ENCODE measurements at places on chromosomes 1 and 21.

- peak; percentile 72 for DNase-seq
Observed at GRCh38 chr1:151934048-151934493, 24.8 kb upstream of the THEM4 start.

GRCh38 chr1:4796161-4797015 lies 142.0 kb downstream of the AJAP1 start:
- no peak for DNase-seq

GRCh38 chr1:67429528-67430357 lies 459 bp downstream of the SERBP1 start:
- peak; percentile 36 for DNase-seq

DNA sequence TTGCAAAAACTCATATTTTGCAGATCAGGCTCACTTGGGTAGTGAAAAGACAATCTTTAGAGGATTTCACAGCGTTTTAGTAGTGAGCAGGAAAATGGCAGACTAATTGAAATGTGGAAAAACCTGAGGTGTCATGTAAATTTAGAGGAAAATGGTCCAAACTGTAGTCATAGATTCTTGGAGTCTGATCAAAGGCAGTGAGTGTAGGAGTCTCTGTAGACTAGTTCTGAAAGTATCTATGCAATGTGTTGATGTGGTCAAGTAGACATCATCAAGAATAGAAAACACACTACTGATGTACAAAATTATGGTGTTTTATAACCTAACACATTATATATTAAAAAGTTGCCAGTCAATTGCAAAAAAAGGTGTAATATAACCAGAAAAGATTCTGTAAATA lies 143.2 kb upstream of the C1orf105 start:
- no peak for DNase-seq

DNA sequence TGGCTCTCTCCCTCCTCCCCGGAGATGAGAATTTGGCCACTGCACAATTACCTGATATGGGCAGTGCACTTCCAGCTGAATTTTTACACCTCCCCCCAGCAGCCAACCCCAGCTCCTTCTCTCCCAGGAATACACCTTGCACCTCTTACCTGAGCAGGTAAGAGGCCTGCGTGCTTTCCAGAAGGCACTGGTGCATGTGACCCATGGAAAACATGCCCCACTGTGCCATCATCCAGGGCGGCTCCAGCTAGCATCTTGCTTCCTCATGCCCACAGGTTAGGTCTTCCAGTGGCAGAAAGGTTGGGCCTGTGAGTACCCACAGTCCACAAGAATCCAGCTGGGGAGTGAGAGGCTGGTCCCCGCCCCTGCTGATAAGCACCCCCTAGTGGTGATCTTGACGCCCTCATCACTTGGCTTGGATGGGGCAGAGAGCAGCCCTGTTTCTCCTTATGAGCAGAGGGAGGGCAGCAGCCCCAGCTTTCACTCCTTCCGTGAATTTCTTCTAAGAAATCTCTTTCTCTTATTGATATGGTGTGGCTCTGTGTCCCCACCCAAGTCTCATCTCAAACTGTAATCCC lies 57.8 kb downstream of the EDARADD start:
- DNase-seq: no peak

DNA sequence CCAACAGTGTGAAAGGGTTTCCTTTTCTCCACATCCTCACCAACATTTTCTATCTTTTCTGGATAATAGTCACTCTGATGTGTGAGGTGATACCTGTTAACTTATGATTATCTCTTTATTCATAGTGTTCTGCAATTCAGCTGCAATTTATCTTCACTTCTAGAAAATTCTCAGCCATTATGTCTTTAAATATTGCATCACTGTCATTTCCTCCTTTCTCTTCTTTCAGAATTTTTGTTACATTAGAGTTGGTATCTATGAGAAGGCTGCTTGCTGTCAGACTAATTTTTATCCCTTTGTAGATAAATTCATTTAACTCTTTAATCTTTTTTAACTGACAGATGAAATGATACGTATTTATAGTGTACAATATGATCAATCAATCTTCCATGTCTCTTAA lies 30.5 kb upstream of the ATF3 start:
- DNase-seq: no peak

GRCh38 chr21:45408801-45409261 lies 3.9 kb downstream of the COL18A1 start:
- no peak for DNase-seq

- no peak for DNase-seq
Observed at GRCh38 chr1:182666706-182667105, 17.7 kb downstream of the RGS8 start.

- peak; percentile 58 for DNase-seq
Observed at GRCh38 chr1:183191833-183192232, 5.8 kb downstream of the LAMC2 start.

DNA sequence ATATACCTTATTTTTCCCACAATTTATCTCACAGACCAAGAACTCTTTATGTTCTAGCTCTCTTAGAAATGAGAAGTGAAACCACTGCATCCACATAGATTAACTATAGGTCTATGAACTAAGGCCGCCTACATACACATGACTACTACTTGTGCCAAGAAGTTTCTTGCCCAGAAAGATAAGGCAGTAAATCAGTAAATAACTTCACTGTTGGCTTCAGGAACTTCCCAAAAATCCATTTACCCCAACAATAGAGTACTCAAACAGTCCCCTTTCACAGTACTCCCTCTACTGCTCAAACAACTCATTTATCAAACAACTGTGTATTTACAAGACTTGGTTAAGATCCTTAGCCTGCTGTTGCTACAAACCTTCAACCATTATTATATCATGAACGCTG lies 96.5 kb downstream of the NME7 start:
- DNase-seq: no peak

- peak; percentile 87 for DNase-seq
Observed at GRCh38 chr1:155648207-155649147, 38.5 kb downstream of the MSTO1 start.

- no peak for DNase-seq
Observed at GRCh38 chr1:231162297-231162969, 575 bp downstream of the TRIM67 start.

GRCh38 chr1:25347556-25347955 lies 9.4 kb downstream of the TMEM50A start:
- DNase-seq: no peak

- no peak for DNase-seq
Observed at GRCh38 chr21:44537930-44538911, 1.8 kb downstream of the KRTAP10-1 start.

DNA sequence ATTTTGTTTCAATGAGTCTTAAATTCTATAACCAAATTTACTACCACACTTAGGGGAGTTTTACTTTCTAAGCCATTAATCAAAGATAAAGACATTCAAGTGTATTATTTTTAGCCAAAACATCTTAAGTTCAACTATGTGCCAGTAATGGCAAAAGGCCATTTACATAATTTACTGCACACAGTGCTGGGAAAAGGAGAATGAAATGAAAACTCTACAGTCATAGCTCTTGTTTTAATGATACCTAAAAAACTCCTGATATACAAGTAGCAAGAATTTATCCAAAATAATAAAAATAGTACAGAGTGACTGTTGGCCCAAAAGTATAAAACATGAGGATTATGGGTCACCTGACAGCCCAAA lies 42.4 kb upstream of the C1orf198 start:
- no peak for DNase-seq

GRCh38 chr1:203519053-203519840 lies 25.3 kb downstream of the OPTC start:
- no peak for DNase-seq

DNA sequence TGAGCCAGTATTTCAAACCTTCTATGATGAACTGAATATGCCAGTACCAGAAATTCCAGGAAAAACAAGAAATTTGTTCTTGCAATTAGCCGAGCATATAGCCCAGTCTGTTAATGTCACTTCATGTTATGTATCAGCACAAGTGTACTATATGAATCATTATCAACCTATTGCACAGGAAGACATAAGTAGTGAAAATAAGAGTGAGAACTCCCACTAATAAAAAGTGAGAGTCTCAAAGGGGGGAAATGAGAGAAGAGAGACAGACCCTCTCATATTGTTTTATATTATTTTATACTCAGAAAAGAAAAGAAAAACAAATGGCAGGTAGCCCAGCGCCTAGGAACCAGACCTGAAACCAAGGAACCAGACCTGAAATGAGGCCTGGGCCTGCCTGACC lies 16.2 kb downstream of the JMJD4 start:
- no peak for DNase-seq

DNA sequence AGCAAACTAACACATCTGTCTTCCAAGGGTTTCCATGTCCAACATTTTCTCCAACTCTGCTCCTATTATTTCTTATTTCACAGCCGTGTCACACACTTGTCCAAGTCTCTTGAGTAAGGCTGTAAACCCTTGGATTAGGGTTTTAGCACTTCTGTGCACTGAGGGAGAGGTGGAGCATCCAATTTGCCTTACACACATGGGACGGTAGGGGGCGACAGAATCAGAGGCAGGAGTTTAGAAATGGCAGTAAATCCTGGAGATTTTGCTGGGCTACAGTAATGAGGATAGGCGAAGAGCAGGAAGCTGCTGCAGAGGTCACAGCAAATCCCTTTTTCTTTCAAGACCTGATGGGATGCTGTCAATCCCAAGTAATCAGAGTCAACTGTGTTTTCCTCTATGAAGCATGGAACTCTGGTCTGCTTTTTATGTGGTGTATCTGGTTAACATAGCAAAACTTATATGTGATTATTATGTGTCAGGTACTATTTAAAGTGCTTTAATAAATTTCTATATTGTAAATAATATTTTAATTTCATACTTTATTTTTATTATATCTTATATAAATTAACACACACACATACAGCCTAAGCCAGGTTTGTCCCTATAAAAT lies 15.4 kb upstream of the LCE5A start:
- peak; percentile 50 for DNase-seq

DNA sequence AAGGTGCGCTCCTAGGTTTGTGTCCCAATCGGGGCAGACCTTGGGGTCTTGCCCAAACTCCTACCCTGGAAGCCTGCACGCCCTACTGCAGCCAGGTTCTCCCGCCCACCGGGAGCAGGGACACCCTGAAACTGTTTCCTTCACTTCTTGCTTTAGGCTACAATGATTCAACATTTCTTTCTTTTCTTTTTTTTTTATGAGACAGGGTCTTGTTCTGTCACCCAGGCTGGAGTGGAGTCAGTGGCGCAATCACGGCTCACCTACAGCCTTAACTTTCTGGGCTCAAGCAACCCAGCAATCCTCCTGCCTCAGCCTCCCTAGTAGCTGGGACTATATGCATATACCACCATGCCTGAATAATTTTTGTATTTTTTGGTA lies 75.8 kb downstream of the ITPKB start:
- DNase-seq: no peak

DNA sequence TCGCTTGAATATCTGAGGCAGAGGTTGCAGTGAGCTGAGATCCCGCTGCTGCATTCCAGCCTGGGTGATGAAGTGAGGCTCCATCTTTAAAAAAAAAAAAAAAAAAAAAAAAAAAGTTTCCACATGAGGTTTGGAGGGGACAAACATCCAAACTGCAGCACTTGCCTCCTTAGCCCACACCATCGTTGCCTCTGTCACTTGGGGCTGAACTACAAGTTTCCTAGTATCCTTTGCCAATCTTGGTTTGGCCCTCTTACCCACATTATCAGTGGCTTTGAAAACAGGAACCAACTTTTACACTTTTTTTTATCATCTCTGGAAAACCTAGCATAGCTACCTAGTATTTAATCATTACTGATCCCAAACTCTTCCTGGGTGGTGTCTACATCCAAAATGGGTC lies 59.2 kb downstream of the CLSTN1 start:
- no peak for DNase-seq

- DNase-seq: peak; percentile 38
Observed at GRCh38 chr1:70528590-70529333, 117.7 kb downstream of the CTH start.

- DNase-seq: no peak
Observed at GRCh38 chr1:21736011-21736410, 46.9 kb downstream of the USP48 start.

GRCh38 chr1:40508375-40509341 lies at the start of gene EXO5:
EXO5 (plus strand) TSS chr1:40508767; CDS start chr1:40514545, 5,778 bp downstream.
- DNase-seq: peak; percentile 84

DNA sequence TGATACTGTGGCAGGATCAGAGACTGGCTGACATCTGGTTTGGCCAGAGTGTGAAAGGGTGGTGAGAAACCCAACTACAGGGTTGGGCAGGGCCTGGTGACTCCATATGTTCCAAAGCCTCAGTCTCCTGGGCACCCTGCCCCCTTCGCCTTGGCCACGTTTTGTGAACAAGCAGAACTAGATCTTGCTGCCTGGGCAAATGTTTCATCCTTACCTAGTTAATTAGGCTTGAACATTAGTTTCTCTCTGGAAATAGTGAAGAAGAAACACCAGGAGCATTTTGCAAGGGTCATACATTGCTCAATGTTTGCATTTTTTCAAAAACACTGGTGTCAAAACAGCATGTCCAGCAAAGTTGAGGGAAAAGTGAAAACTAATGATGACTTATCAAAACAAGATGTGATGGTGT lies 60.5 kb downstream of the MAP3K7CL start:
- DNase-seq: no peak

GRCh38 chr1:22490309-22490708 lies 38.7 kb downstream of the ZBTB40 start:
- DNase-seq: no peak

GRCh38 chr1:201396861-201397464 lies 2.2 kb downstream of the LAD1 start:
- DNase-seq: peak; percentile 98

GRCh38 chr21:35929901-35930300 lies 130.4 kb downstream of the SETD4 start:
- DNase-seq: no peak

DNA sequence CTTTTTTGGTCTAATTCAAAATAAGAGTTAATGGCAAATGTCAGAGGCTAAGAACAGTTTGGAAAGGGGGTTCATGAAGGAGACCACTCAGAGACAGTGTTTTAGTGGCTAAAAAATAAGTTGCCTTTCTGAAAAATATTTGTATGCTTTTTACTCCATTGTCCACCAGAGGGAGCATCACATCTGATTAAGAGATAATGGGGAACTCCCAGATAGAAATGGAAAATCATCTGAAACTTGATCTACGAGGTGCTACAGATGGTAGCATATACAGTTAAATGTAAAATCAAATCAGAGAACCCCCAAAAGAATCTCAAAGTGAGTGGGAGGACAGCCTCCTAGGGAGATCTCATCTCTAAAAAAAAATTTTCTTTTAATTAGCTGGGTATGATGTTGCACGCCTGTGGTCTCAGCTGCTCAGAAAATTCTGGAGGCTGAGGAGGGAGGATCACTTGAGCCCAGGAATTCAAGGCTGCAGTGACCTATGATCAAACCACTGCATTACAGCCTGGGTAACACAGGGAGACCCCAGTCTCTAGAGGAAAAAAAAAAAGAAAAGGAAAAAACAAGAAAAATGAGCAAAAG lies 9.7 kb downstream of the SMYD3 start:
- peak; percentile 76 for DNase-seq

- no peak for DNase-seq
Observed at GRCh38 chr1:94596260-94596659, 54.7 kb upstream of the F3 start.

Measured in myocyte (in vitro differentiated cells).